ENCODE measurements at places on chromosomes 7 and 10. TPM values are rescaled to one million over a fixed set of nuclear protein-coding genes. Genes with fewer than 3 reads are reported as not detected.

DNA sequence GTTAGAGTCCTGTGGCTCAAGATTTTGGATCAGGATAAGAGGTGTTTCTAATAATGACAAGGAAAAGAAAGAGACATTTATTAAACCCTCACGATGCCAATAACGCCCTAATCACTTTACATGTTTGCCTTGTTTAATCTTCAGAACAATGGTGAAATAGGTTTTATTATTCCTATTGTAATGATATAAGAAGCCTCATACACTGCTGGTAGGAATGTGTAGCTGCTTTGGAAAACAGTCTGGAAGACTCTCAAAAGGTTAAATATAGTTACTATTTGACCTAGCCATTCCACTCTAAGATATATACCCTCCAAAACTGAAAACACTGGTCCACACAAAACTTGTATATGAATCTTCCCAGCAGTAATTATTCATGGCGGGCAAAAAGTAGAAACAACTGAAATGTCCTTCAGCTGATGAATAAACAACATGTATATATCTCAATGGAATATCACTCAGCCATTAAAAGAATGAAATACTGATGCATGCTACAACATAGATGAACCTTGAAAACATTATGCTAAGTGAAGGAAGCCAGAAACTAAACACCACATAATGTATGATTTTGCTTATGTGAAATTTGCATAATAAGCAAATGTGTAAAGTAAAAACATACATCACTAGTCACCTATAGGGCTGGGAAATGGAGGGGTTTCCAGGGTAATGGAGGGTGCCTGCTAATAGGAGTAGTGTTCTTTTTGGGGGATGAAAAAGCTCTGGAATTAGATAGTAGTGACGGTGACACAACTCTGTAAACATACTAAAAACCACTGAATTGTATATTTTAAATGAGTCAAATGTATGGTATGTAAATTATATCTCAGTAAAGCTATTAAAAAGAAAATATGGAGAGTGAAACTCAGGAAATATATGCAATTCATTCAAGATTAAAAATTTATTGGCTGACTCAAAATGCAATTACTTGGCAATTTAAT is 76.9 kb upstream of the ANK3 start:
- H3K27ac ChIP-seq = peak overlapping the region; percentile 54
- H3K36me3 ChIP-seq = no peaks in the 10 kb centered on the region
- peak overlapping the region; percentile 13 for H3K4me3 ChIP-seq

Gene SYT15
- under 0.01 TPM for total RNA-seq

DNA sequence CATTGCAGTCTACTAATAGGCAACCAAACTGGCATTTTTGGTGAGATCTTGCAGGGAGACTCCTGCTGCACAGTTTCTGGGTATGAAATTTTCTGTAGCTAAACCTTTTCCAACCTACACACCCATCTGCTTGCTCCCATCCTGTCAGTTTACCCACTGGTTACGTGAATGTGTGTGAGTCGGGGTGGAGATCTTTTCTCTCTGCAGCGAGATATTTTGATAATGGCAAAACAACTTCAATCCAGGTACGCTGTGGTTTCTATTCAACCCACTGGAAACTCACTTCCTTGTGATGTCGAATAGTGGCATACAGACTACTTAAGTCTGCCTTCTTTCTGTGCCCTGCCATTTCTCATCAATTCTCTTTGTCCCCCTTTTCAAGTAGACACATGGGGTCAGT is 4.5 kb downstream of the PLEKHA1 start:
- no peaks in the 10 kb centered on the region for H3K36me3 ChIP-seq
- H3K27ac ChIP-seq = no peak overlapping the region
- no peaks in the 10 kb centered on the region for H3K27me3 ChIP-seq
- no peak overlapping the region for H3K4me3 ChIP-seq

DNA sequence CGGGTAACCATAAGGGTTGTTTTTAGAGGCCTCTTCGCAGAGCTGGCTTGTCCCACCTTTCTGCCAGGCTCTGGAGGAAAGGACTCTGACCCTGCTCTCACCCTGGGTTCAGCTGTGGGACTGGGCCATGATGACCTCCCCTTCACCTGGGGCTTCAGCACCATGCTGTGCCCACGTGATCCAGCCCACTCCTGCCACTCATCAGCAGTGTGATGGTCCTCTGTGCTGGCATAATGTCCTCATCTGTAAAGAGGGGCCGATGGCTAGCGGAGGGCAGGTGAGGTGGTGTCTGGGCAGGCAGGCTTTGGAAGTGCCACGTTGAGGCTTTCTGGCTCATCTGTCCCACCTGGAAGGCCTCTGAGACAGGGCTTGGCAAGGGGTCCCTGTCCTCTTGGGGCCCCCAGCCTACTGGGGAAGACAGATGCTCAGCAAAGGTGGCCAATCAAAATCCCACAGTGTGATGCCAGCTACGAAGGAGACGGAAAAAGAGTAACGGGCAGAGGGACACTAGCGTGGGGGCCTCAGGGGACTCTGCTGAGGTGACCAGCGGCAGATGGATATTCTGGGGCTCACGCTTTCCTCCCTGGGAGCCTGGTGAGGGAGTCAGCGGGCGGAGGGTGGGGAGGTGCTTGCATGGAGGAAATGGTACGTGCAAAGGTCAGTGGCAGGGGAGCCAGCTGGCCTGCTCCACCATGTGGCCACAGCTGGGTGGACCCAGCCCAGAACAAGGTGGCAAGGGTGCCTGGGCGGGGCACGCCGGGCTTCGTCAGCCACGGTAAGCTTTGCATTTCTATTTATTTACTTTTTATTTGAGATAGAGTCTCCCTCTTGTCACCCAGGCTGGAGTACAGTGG is 5.4 kb downstream of the LRWD1 start:
- H3K27me3 ChIP-seq = no peaks in the 10 kb centered on the region
- peaks cover 24% of the 10 kb centered on the region for H3K36me3 ChIP-seq
- peaks cover 7% of the 10 kb centered on the region for H3K4me1 ChIP-seq
- no peak overlapping the region for H3K4me3 ChIP-seq
- H3K27ac ChIP-seq = no peak overlapping the region
- peak; percentile 60 for DNase-seq

- peaks cover 19% of the 10 kb centered on the region for H3K4me1 ChIP-seq
- H3K27ac ChIP-seq = peak overlapping the region; percentile 92
- H3K27me3 ChIP-seq = no peaks in the 10 kb centered on the region
- no peak for DNase-seq
- no peaks in the 10 kb centered on the region for H3K36me3 ChIP-seq
Observed at GRCh38 chr7:40199076-40199802, 64.4 kb downstream of the SUGCT start.
